ENCODE measurements at places on chromosomes 12 and 14.

DNA sequence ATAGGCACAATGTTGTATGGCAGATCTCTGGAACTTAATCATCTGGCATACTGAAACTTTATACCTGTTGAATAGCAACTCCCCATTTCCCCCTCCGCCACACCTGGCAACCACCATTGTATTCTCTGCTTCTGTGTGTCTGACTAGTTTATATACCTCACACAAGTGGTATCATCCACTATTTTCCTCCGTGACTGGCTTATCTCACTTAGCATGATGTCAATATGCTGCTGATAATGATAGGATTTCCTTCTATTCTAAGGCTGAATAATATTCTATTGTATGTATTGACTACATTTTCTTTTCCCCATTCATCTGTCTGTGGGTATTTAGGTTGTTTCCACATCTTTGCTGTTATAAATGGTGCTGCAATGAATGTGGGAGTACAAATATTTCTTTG lies 21.5 kb downstream of the BRMS1L start:
- DNase-seq = no peak

GRCh38 chr14:95208598-95208997 lies 51.3 kb upstream of the DICER1 start:
- no peak for DNase-seq

- DNase-seq = no peak
Observed at GRCh38 chr12:132178801-132179401, 34.6 kb downstream of the NOC4L start.

- no peak for DNase-seq
Observed at GRCh38 chr14:81205639-81206038, 15.1 kb downstream of the GTF2A1 start.

DNA sequence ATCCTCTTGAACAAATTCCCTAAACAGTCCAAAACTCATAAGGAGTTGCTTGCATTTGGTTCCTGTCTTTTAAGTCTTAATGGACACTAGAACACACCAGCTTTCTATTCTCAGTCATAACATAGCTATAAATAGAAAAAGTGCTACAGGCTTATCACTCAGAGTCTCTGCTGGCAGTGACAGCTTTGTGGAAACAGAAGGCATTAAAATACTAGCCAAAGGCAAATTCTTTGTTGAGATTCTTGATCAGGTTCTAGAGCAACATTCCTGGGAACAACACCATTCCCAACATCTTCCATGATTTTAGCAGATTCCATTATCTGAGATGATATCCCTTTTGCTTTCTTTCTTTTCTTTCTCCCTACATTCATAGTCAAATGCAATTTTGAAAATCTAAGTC lies 207.7 kb upstream of the PLEKHG7 start:
- DNase-seq = no peak
